ENCODE measurements at places on chromosomes 6 and 20.

- DNase-seq = no peak
Observed at GRCh38 chr6:87016772-87017171, 78.1 kb downstream of the CGA start.

DNA sequence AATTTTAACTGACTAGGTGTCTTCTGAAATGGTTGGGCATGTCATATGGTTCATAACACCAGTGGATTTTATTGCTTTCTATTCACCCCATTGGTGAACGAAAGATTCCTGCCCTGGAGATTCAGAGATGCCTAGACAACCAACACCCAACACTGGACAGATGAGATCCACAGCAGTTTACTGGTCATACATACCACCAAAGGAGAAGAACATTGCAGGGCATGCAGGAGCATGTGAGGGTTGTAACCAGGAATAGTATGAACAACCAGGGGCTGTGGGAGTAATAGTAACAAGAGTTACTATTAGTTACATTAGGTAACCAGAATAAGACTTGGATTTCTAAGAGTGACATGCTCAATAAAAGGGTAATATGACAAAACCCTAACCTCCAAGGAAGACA, 77.8 kb upstream of the FABP7 start:
- DNase-seq = no peak

- no peak for DNase-seq
Observed at GRCh38 chr6:43990275-43990626, 137.0 kb downstream of the MRPL14 start.

DNA sequence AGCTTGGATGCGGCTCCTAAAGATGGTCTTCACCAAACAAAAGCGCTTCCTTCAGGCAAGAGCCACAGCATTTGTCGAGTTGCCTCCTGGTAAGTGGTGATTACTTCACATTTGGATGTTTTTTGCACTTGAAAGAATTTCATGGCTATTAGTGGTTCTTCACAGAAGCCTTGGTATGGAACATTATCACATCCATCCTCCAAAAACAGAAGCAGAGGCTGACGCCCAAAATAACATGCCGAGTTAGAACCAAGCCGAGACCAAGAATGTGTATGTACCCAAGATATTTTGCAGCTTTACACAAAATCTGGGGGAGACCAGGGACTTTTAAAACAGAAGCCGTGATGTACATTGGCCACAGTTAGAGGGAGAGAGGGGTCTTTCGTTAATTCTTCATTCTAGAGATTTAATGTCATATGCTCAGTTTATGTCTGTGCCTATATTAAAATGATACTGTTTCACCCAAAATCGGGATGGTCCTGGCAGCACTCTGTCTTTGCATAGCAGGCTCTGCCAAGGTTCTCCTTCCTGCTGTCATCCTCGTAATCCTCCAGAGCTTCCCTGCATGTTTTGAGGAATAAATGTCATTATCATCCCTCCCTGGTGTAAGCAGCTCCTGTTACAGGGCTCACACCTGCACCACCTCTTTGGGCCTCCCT, 109.3 kb downstream of the TMEM242 start:
- DNase-seq = no peak

DNA sequence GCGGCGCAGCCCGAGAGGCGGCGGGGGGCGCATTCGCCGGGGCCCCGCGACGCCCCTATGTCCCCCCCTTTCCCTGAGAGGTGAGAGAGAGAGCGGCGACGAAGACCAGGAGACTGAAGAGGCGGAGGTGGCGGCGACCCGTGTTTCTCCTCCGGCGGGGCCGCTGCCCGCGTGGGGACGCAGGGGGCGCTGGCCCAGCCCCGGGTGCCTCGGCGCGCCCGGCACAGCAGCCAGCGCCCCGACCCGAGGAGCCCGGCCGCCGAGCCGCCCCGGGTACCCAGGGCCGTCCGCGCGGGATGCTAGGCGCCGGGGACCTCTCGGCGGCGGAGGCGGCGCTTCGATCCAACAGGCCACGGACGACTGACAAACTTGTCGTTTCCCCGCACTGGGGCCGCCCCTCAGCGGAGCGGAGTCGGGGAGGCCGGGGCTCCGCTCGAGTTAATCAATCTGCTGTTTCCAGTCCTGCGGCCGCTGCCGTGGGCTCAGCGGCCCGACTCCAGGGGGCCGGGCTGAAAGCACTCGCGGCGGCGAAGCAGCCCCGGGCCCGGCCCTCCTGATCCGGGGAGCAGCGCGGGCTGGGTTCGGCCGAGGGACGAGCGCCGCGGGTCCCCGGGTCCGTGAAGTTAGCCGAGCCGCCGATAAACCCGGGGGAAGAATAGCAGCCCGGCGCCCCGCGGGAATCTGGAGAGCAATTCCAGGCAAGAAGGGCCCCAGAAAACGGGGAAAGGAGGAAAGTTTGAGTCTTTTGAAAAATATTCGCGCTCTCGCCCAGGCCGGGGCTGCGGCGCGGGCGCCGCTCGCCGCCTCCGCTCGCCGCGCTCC, 631 bp downstream of the MDGA1 start:
- DNase-seq = no peak

DNA sequence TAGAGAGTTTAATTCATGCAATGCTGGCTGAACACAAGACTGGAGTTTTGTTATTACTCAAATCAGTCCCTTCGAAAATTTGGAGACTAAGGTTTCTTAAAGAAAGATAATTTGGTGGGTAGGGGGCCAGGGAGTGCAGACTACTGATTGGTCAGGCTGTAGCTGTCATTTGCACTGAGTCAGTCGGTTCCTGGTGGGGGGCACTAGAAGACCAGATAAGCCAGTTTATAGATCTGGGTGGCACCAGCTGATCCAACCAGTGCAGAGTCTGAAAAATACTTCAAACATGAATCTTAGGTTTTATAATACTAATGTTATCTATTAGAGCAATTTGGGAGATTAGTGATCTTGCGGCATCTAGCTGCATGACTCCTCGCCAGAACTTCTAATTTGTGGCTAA, 530.7 kb downstream of the NKAIN2 start:
- no peak for DNase-seq

- DNase-seq = no peak
Observed at GRCh38 chr6:43780941-43781928, 11.2 kb downstream of the VEGFA start.
